NCI-H1092 treated with DMSO at 0.1 percent for 48 hours (cell line): ENCODE measurements at places on chromosomes 13 and 19.

DNA sequence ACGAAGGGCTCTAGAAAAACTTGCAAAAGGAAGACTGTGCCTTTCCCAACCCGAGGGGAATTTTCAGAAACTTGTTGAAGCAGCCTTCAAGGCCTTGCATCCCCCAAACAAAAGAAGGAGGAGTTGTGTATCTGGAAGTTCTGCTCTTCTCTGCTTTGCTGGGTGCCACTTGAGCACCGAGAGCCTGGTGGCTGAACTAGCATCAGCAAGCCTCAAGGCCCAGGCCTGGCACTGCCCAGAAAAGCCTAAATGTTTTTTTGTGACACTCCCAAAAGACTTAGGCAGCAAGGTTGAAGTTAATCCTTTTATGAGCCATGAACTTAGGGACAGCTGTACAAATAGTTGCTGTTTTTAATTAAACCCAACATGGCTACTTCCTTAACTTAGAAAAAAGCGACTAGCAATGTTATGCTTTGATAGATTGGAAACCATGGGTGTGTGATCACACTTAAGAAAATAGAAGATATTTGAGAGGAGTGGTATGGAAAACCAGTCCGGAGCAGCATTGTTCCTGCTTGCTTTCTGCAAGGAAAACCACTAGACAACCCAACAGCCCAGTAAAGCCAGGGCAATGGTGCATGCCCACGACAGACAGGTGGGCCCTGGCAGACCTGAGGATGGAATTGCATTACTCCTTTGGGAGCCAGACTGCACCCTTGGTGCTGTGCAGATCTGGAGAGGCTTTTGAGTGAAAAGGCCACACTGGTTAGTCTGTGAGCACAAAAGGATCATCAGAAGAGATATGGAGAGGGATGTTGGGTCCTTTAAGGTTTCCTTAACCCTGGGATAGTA is 788 bp upstream of the DLEU7 start:
- DNase-seq, result no peak

GRCh38 chr19:4386041-4386782 is 14.1 kb downstream of the SH3GL1 start:
- DNase-seq, result no peak

GRCh38 chr13:43434191-43434590 is 352.6 kb downstream of the ENOX1 start:
- DNase-seq, result no peak

DNA sequence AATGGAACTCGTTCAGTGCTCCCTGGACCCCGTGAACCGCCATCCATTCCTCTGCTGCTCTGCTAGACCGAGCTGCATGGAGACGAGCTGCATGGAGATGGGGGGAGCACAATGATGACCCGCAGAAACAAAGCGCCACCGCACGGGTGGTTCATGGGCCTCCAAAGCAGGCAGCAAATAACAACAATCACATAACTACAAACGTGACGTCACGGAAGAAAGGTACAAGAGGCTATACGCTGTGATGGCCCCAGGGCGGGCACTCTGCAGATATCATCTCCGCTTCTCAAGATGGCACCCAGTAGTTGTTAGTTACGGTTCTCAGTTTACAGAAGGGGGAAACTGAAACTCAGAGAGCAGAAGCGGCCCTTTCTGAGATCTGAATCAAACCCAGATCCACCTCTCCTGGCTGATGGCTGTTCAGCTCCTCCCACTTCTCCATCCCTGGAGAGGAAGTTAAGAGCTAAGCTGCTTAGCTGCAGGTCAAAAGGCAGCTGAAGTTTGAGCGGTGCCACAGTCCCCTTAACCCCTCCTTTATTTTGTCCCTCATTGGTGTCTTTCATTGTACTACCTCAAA is 1.7 kb downstream of the ATP13A1 start:
- no peak for DNase-seq

- DNase-seq, result no peak
Observed at GRCh38 chr19:50334741-50335421, 5.7 kb upstream of the KCNC3 start.

DNA sequence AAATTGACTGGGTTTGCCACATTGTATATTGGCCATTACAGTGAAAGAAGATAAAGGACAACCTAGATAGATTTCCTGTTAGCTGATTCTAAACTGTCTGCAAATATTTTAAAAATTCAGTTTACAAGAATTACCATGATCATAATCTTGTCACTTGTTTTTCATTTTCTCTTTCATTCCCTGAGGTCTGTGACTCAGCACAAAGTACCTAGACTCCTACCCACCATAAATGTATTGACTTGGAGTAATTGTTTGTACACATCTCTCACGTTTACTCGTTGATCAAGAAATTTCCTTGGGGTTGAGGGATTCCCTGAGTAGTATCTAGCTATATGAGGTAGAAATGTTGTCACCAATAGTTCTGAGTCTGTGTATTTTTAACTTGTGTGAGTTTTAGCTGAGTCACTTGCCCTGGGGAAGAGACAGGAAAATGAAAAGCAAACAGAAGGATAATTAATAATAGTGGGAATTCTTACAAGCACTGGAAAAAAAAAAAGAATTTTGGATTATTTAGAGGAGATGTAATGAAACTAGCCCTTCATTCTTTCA is 299.2 kb upstream of the DACH1 start:
- no peak for DNase-seq

DNA sequence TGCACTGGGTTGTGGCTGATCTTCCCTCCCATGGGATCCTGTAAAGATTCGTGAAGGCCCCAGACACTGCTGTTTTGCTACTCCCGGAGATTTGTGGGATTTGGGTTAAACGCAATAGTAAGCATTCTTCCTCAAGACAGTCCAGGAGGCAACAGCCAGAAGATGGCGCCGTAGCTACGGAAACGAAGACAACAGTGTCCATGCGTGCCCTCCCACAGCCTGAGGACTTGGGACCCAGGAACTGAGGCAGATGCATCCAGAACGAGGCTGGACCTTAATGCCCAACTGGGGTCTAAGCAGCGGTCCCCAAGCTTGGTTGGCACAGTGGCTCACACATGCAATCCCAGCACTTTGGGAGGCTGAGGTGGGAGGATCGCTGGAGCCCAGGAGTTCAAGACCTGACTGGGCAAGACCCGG is 57.6 kb upstream of the ZNF507 start:
- DNase-seq, result no peak

DNA sequence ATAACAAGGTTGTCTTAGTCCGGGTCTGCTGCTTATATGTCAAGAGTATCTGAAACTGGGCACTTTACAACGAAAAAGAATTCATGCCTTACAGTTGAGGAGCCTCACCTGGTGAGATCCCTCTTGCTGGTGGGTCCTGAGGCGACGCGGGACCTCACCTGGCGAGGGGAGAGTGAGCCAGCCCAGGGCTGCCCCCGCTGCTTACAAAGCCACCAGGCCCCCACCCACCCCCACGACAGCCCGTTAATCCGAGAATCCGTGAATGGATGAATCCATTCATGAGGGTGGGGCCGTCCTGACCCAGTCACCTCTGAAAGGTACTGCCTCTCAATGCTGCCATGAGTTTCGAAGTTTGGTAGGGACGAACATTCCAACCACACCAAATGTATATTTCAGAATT is 54.0 kb upstream of the F7 start:
- DNase-seq, result no peak

GRCh38 chr19:7224209-7224686 is 70.0 kb downstream of the INSR start:
- DNase-seq, result peak; percentile 79

- DNase-seq, result no peak
Observed at GRCh38 chr13:32340914-32341313, 25.6 kb downstream of the BRCA2 start.

- DNase-seq, result no peak
Observed at GRCh38 chr19:51694318-51695085, 1.4 kb downstream of the SPACA6 start.

DNA sequence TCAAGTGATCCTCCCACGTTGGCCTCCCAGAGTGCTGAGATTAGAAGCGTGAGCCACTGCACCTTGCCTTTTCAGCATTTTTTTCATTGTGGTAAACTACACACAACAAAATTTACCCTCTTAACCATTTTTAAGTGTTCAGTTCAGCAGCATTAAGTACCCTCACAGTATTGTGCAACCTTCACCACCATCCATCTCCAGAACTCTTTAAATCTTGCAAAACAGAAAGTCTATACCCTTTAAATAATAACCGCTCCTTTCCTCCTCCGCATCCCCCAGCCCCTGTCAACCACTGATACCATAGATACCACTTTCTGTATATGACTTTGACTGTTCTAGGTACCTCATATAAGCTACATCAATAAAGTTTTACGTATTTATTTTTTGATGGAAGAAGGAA is 20.8 kb upstream of the CASP14 start:
- no peak for DNase-seq

DNA sequence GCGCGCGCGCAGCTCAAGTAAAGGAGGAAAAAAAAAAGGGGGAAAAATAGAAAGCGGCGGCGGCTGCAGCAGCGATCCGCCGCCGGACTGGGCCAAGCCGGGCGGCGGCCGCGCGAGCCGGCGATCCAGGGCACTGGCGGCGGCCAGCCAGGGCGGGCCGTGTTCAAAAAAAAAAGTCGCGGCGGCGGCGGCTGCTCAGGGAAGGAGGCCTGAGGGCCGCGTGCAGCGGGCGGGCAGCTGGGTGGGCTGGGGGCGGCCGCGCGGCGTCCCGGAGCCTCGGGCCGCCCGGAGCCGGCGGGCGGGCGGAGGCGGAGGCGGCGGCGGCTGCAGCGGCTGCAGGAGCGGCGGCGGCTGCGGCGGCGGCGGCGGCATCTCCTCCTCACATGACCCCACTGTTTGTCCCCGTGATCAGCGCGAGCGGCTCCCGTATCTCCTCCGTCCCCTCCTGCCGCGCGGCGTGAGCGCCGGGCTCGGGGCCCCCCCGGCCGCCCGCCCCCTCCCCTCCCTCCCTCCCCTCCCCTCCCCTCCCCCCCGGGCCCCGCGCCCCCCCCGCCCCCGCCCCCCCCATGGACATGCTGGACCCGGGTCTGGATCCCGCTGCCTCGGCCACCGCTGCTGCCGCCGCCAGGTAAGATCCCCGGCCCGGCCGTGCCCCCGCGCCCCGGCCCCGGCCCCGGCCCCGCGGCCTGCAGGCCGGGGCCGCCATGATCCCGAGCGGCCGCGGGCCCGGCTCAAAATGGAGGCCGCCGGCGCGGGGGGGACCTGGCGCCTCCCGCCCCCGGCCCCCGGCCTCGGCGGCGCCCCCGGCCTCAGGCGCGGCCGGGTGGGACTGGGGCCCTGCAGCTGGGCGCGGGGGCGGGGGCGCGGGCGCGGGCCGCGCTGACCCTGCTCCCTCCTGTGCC is at the start of gene USF2:
USF2 (plus strand) TSS at position 427 of the 902 bp plus-strand sequence; CDS start at position 567, 140 bp downstream.
- peak; percentile 49 for DNase-seq

- DNase-seq, result no peak
Observed at GRCh38 chr13:51235186-51235585, 13.0 kb downstream of the FAM124A start.

GRCh38 chr19:55588738-55589137 is 8.1 kb upstream of the ZNF579 start:
- DNase-seq, result no peak

DNA sequence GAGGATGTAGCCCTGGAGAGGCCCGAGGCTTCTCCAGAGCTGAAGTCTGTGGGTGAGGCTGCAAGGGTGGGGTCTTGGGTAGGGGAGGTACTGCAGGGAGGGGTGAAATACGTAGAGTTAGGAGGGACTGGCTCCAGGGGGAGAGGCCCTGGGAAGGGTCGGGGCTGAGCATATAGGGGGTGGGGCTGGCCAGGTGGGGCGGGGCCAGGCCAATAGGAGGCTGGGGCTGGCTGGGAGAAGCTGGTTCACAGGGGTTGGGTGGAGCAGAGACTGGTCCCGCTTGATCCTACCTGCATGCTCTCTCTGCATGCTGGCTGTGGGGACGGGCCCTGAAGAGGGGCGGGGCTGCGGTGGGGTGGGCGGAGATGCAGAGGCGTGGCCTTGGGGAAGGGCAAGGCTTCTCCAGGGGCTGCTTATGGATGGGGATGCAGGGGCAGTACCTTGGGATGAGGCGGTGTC is 51.9 kb downstream of the CELF5 start:
- no peak for DNase-seq

GRCh38 chr13:44317752-44318151 is 55.9 kb upstream of the SERP2 start:
- DNase-seq, result no peak

DNA sequence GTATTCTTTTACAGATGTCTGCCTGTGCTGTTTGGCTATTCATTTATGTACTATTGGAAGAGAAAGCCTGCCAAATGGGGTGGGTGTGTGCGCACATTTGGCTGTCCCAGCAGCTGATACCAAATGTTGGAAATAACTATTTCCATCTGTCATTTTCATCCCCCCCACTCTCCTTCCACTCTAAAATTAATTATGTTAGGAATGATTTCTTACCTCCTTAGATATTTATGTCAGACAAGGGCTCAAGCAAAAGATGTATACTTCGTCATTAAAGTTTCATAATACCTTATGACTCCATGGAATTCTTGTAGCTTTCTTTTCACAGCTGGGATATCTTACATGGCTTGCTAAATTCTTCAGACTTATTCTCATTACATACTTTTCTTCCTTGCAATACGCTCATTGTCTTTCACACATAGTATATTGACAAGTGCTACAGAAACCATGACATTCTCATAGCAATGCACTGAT is 18.6 kb downstream of the ITM2B start:
- no peak for DNase-seq

- DNase-seq, result no peak
Observed at GRCh38 chr19:53882391-53883050, 524 bp downstream of the PRKCG start.

GRCh38 chr19:6736917-6737283 is 480 bp downstream of the GPR108 start:
- DNase-seq, result no peak

- DNase-seq, result no peak
Observed at GRCh38 chr19:35279985-35280821, 2.1 kb upstream of the HAMP start.

- DNase-seq, result no peak
Observed at GRCh38 chr13:93522501-93522900, 295.9 kb downstream of the GPC6 start.

DNA sequence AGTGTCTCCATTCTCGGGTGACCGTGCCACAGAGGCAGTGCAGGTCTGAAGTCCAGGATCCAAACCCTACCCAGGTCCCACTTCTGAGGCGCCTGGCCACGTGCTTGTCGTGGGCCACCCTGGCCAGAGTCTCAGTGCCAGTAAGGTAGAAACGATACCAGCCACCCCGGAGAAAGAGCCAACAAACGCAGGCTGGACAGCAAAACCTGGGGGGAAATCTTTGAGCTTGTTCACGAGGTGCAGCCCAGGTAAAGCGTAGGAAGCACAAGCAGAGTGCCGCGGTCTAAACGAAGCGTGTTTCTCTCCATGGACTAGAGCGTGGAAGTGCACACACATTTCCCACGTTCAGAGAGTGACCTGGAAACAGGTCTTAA is 95.6 kb downstream of the ATP11A start:
- no peak for DNase-seq
